Head of caudate nucleus (tissue), 42 donors: ENCODE measurements at places on chromosomes 7 and 10.

GRCh38 chr7:134584290-134584689, 35.4 kb downstream of the AKR1B15 start:
- DNase-seq = no peak

GRCh38 chr7:70681469-70682350, 450.2 kb upstream of the GALNT17 start:
- no peak for DNase-seq

- DNase-seq = no peak
Observed at GRCh38 chr7:15684111-15684800, 2.2 kb downstream of the MEOX2 start.

- no peak for DNase-seq
Observed at GRCh38 chr10:100522107-100522801, 2.6 kb upstream of the SEC31B start.

- peak; percentile 60 for DNase-seq
Observed at GRCh38 chr10:49115015-49115795, at the start of gene VSTM4. Gene VSTM4, minus strand, starts transcription at chr10:49115522. Its CDS starts 37 bp downstream, at chr10:49115485.

DNA sequence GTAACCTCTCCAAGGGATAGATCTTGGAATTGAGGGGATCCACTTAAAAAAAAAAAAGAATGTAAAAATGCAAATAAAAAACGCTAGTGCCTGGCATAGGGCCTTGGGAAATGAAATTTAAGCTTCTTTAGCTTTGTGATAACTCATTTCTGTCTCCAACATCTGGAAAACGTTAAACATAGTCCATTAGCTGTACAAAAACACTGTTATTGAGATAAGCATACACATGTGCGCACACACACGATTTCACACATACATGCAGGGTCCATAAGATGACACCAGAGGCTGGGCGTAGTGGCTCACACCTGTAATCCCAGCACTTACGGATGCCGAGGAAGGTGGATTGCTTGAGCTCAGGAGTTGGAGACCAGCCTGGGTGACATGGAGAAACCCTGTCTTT, 13.7 kb upstream of the CUL2 start:
- DNase-seq = no peak

DNA sequence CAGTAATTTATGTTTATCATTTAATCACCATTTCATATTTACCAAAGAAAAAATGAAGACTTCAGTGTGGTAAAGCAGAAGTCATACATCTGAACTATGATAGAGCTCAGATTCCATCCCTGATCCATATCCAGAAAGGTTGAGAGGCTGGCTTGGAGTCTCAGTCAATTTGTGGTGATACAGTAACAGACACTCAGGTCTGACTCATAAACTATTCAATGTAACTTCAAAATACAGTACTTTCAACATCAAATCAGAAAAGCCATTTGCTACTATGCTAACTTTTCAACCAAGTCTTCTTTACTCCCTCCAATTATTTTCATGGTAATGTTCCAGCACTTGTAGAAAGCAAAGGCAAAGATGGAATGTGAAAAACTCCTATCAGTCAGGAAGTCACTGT, 190.4 kb downstream of the HDAC9 start:
- no peak for DNase-seq

DNA sequence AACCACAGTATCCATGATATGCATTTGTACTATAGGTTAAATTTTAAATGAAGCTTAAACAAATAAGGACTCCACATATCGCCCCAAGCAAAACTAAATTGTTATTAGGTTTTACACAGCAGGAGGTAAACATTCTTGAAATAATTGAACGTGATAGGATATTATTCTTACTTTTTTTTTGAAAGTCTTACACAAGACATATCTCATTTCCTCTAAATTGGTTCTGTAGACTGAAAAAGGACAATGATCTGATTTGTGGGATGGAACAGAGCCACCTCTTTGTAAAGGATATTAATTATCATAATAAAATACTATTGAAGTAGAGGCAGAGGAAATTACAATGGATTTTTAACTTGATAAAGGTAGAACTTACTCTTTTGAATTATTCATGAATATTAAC, 155.1 kb upstream of the SEMA3D start:
- no peak for DNase-seq
